ENCODE measurements at places on chromosomes 1 and 21.

DNA sequence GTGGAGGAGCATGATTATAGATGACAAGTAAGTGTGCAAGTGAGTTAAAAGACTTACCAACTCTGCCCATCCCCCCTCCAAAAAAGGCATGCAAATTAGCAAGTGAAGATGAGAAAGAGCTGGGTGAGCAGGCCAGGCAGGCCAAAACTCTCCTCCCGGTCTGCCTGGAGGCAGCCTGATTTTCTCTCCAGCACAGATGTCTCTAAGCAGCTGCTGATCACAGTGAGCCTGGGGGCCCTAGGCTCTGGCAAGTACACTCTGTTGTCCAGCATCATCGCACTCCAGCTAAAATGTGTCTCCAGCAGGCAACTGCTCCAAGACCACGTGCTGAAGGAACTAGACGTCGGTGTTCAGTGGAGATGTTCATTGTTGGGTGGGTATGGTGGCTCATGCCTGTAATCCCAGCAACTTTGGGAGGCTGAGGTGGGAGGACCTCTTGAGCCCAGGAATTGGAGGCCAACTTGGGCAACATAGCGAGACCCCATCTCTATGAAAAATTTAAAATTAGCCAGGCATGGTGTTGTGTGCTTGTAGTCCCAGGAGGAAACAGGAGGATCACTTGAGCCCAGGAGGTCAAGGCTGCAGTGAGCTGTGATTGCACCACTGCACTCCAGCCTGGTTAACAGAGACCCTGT, 56.7 kb upstream of the PUM1 start:
- DNase-seq, result no peak

DNA sequence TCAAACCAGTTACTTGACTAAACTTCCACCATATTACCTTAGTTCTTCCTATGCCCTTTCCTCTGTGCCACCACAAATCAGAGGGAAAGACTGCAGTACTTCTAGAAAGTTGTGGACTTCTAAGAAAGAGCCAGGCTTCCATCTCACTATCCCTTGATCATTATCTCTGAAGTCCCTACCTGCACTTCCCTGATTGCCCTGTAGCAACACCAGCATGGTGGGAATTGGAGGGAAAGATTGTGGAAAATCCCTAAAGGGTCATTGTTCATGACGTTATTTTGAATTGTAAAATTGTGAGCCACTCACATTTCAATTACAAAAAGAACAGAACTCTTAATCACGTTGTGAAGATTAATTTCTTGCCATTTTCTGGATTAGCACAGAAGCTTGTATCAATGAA, 23.4 kb upstream of the KIAA1614 start:
- DNase-seq, result no peak

- no peak for DNase-seq
These were observed 2.6 kb downstream of the GADD45A start for GRCh38 chr1:67687649-67688048.

DNA sequence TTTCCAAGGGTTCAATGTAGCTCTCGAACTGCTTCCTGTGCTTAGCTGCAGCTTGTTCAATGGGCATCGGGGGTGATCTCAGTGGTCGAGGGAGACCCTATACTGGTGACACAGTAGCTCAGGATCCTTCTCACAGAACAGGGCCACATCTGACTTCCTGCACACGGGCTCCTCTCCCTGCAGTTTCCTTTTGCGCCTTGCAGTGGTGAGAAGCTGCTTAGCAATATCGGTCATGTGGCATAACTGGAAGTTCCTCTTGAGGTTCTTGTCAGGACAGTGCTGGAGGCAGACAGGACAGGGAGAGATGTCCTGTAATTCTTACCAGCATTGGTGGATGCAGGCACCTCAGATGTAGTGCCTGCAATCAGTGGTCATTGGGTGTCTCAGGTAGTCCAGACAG, 140.5 kb upstream of the MAP1LC3C start:
- DNase-seq, result no peak

- no peak for DNase-seq
These were observed 30.8 kb upstream of the DNAJC6 start for GRCh38 chr1:65278376-65279069.

GRCh38 chr1:171805395-171806115, 24.1 kb downstream of the METTL13 start:
- DNase-seq, result no peak

GRCh38 chr1:13494025-13494424, 19.8 kb downstream of the LRRC38 start:
- DNase-seq, result no peak

- DNase-seq, result no peak
These were observed 31.1 kb downstream of the LHX8 start for GRCh38 chr1:75165264-75165663.

DNA sequence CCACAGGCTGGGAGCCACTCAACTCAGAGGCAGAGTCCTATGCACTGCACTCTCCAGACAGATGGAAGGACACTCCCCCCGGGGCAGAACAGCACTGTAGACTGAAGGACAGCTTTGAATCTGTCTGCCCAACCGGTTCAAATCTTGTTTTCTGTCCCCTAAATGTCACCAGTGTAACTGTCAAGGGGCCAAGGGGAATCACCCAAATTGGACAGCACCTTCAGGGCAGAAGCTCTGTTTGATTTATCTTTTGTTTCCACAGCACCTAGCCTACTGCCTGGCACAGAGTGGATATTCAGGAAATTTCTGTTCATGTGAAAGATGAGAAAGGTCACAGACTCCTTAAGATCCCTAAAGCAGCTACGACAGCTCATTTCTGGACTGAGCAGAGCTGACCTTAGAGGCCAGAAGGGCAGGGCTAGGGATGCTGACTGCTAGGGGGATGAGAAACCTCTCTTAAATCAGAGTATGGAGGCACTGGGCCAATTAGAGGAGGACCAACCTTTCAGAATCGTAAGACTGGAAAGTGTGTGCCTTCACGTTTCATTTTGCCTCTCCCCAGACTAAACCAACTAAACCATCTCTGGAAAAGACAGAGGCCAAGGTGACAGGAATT, 41.0 kb downstream of the ITPKB start:
- no peak for DNase-seq

- no peak for DNase-seq
These were observed 109.4 kb downstream of the DISP1 start for GRCh38 chr1:222924136-222924706.

- no peak for DNase-seq
These were observed 46.4 kb downstream of the CACHD1 start for GRCh38 chr1:64516301-64516700.

GRCh38 chr1:119924948-119925898, 28.9 kb upstream of the ADAM30 start:
- DNase-seq, result no peak

- DNase-seq, result no peak
These were observed 92.8 kb downstream of the C1orf21 start for GRCh38 chr1:184479435-184480167.

DNA sequence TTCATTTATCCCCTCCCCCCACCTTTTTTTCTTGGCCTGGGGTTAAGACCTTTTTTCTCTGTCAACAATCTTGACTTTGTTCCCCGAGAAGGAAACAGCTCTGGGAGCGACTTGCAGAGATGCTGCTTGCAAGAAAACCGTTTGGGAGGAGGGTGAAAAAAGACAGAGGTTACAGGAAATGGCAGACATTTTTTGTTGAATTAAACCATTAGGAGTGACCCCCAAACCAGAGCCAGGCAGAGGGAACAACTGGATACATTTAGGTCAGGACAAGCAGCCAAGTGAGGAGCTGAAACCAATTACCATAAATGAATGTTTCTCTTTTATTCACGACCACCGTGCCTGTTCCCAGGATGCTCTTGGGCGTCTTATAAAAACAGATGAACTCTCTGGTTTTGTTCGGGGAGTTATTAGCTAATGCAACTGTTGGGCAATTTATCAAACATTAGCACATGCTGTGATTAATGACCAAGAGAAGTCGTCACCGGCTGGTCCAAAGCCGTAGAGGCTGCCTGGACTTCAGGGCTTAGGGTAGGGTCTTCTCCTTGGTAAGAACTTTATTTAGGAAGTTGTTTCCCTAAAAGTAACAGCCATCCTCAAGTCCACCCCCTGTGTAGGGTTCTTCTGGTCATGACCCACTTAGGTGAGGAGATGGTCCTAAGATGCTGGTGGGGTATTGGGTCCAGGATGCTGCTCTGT, 141.0 kb downstream of the FOXD2 start:
- no peak for DNase-seq
